ENCODE measurements at places on chromosomes 6 and 20.

DNA sequence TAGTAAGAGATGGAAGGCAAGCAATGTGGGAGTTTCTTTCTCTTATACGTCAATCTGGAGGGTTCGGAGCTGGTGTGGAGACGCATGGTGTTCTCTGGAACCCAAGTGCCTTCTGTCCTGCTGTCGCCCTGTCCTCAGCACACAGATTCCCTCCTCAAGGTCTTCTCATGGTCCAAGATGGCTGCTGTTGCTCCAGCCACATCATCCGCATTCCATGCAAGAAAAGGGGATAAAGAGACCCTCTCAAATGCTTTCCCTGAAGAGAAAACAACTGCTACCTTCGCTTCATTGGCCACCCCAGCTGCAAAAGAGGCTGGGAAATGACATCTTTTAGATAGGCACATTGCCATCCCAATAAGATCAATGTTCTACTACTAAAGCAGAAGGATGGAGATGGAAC is 151.2 kb downstream of the ANKRD60 start:
- no peak for DNase-seq

GRCh38 chr6:167094436-167094819 is 28.5 kb upstream of the CCR6 start:
- DNase-seq, result no peak

DNA sequence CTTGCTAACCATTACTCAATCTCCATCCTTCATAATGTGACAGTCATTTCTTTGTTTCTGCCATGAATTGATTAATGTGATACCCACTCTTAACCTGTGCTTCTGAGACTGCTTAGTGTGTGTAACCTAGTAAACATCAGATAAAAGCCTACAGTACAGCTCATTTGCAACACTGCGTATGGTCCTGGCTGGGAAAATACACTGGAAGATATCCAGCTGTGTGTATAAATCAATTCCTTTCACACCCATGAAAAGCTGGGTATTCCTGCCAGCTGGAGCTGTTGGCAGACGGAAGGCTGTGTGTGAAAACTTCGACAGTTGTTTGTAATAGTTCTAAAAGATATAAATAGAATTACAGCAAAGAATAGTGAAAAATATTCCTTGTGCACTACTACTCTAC is 509.2 kb downstream of the FRK start:
- DNase-seq, result no peak

GRCh38 chr6:157605484-157605883 is 217.6 kb upstream of the SNX9 start:
- no peak for DNase-seq

DNA sequence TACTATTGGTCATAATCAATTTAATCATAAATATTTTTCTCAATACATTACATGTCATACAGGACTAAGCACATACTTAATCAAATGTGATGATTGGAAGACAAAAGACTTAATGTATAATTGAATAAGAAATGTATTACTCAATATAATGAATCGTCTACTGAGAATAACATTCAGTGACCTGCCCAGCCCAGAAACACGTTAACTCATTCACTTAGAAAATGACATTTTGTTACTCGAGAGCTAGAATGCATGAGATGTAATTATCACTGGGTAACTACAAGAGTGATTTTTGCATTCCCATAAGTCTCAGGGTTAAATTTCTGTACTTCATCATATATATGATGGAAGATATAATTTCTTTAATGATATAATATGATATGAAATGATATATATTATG is 444.8 kb downstream of the EYS start:
- no peak for DNase-seq

GRCh38 chr6:158004701-158005095 is 23.0 kb downstream of the SYNJ2 start:
- DNase-seq, result no peak

DNA sequence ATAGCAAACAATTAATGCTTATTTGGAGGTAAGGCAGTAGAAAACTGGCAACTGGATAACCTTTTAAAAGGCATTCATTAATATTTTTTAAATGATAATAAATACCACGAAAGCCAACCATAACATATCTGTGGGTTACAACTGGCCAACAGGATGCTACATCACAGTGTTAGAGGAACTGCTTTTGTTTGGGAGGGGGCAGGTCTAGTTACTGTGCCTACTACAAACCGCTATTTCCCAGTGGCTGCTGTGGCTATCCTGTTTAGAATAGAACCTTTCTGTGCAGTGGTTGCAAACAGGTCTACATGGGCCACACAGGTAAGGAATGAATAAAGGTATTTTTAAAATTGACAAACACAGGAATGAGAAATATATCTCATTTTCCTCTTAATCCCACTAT is 976 bp downstream of the PIGT start:
- no peak for DNase-seq

- no peak for DNase-seq
Measured at GRCh38 chr6:155880900-155881299, 425.3 kb upstream of the NOX3 start.

GRCh38 chr20:36093804-36094145 is 60.8 kb upstream of the EPB41L1 start:
- DNase-seq, result no peak

GRCh38 chr20:8853805-8854338 is 215.0 kb upstream of the PLCB4 start:
- no peak for DNase-seq

DNA sequence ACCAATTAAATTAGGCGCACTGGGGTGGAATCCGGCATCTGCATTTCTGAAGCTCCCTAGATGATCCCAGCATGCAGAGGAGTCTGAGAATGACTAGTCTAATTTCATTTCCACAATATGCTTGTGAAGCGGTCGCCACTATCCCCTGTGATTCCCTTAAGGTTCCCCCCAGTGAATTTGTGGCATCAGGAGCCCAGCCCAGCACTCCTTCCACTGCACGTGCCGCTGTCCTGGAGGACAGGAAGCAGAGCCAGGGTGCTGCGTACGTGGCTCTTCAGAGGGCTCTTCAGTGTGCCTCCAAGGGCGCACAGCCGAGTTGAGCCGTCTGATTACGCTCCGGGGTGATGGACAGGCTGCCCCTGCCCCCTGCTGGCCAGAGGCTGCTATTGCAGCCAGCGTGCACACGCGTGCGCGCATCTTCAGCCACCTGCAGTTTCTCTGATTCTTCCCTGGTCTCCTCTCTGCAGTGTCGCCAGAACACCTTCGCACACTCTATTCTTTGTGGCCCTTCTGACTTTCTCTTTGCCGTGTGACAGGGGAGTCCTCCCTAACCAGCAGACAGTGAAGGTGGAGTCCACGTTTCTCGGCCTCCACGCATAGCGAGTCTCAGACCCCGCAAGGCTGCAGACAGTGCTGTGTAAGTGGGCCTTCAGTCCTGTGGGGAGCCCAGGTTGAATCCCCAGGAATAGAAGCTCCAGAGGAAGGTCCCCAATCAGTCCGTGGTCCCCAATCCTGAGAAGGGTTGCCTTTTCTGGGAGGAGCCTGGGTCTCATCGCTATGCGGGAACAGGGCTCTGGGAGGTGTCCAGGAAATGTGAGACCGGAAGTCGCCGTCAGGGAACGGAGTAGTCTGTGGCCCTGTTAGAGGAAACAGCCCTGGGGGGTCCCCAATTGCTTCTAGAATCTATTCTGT is 16.5 kb upstream of the NCR2 start:
- peak; percentile 86 for DNase-seq

DNA sequence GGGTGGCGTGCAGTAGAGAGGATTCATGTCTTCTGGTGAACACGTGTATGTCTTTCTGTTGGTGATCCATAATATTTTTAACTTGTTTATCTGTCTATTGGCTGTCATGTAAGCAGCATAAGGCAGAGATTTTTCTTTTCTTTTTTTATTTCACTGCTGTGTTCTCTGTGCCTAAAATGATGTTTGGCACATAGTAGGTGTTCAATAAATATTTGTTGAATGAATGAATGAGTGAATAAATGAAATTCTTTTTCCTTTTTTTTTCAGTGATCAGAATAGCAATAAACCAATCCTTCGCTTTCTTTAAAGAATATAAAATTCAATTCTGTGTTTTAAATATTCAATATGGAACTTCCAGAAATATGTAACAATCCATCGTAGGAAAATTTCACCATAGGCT is 30.0 kb downstream of the MAK start:
- DNase-seq, result no peak

GRCh38 chr20:50611128-50611810 is 80.1 kb downstream of the RIPOR3 start:
- DNase-seq, result no peak

DNA sequence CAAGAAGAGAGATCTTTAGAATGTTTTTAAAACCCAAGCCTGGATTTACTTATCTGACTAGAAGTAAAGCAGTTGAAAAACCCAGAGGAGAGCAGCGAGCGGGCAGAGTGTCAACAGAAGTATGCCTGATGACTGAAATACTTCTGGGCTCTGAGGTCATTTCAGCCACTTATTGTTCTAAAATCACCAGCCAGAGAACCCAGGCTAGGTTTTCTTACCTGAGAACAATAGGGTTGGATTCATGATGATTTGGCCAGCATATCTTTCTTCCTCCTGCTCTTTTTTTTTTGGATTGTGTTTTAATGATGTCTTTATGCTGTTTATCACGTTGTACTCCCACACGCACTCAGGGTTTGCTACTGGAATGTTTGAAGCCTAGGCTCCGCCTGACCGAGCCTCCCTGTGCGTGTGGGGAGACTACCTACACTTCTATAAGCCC is 63.0 kb upstream of the KIF25 start:
- DNase-seq, result no peak

DNA sequence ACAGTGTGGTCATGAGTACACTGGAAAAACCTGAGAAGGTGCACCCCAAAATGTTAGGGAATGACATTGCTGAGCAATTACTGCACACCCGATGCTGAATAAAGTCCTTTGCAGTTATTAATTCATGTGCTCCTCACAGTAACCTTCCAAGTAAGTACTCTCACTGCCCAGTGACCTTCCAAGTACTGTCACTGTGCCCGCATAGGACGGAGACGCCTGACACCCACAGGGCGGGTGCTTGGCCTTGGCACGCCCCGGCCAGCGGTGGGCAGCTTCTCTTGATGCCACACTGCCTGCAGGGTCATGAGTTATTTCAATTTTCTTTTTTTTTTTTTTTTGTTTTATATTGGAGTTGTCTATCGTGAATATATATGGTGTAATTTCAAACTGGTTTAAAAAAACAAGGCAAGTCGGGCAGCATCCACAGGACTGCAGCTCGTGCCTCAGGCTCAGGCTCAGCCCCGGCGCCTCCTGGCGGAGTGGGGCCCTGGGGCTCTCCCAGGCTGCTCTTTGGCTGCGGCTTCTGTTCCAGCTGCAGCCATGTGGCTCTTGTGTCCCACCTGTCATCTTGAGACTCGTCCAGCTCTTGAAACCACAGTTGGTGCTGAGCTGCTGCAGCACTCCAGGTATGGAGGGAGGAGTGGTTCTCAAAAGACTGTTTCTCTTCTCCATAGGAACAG is 27.0 kb downstream of the PNLDC1 start:
- DNase-seq, result no peak

DNA sequence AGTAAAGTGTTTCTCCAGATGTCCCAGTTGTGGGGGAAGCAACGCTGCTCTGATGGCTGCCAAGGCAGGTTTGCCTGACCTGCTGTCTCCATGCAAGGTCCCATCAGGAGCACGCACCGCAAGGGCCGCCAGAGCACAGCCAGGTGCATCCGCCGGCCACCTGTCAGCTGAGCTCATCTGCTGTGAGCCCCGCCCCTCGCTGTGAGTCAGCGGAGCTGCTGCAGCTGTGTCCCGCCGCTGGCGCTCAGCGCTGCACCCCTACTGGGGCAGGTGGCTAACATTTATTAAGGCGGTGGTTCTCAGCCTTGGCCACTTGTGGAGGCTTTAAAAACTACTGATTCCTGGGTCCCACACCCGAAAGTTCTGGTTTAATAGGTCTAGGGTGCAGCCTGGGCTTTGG is 225.7 kb downstream of the UST start:
- peak; percentile 68 for DNase-seq

DNA sequence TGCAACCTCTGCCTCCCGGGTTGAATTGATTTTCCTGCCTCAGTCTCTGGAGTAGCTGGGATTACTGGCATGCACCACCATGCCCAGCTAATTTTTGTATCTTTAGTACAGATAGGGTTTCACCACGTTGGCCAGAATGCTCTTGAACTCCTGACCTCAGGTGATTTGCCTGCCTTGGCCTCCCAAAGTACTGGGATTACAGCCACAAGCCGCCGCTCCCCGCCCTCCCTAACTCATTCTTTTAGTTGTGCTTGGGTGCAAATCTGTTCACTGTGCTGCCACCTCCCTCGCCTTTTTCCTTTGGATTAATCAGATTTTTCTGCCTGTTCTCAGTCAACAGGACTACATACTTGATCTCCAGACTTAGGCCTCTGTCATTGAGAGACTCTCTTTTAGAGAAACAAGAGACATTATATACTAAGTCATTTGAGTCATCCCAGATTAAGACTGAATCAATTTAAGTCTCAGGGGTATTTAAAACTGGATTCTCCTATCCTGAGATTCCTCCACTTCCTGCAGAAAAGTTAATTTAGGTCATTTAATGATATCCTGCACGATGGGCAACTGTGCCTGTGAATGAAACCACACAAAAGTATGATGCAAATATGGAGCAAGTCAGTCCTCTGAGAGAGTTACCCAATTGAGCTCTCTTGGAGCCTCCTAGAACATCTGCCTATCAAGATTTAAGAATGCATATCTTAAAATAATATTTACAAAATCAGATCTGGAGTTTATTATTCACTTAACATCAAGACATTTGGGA is 136.1 kb upstream of the THEMIS start:
- no peak for DNase-seq

DNA sequence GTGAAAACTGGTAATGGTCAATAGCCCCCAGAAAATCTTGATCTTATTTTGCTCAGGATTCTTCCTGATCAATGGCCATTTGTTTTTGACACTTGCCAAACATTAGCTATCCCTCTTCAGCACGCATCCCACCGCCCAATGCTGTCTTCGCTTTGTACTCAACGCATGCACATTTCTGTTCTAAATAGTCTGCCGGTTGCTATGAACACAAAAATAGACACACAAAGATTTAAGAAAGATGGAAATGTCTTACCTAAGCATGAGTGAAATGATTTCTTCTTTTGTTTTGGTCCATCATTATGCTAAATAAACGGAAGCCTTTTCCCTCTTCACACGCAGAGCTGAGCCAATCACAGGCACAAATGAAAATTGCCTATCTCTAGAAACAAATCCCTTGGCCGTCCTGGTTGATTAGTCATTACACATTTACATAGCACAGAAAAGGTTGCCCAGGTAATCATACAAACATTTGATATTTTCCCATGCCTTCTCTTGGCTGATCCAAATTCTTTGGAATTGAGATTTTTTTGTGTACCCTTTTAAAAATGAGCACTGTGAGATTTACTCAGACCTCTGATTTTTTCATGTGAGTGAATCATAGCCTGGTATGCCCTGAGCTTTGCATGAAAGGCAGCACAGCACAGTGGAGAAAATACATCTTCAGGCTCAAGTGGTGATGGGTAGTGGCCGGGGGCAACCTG is 70.5 kb upstream of the FAM184A start:
- no peak for DNase-seq

GRCh38 chr6:83702077-83702476 is 6.8 kb downstream of the SNAP91 start:
- no peak for DNase-seq

Measured in CD4-positive, alpha-beta T cell treated with Interleukin-17A for 4 hours (primary cell).